ENCODE measurements at places on chromosomes 2 and 18. TPM values are rescaled to one million over a fixed set of nuclear protein-coding genes. Genes with fewer than 3 reads are reported as not detected.

DNA sequence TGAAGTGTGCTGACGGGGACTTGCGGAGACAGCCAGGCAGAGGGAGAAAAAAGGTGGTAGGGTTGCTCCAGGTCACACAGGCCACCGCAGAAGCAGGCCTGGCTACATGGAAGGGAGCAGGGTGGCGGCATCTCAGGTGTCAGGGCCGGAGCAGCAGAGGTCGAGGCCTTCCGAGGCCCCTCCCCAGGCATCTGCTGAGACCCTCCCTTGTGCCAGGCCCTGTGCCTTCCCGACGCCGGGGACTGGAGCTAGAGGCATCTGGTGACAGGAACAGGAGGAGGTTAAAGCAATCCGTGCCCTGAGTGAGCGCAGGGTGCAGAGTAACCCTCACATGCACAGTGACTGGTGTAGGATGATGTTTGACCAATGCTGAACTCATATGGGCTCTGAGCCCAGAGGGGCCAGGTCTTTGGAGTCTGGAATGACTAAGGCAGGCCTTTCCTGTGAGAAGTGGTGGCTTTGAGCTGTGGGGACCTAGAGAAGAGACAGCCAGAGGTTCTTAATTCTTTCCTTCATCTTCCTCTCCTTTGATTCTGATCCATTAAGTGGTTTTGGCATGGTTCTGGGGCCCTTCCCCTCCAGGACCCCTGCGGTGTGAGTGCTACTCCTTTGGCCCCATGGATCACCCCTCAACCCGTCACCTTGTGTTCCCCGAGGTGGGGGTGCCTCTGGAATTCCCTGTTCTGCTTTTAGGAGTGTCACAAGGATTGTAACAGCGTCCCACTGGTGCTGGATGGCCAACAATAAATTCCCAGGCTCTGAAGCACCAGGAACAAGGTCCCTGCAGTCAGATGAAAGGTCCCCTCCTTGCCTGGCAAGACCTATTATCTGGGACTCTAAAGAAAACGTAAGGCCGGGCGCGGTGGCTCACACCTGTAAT lies 72.1 kb downstream of the KLHL29 start:
- DNase-seq = no peak

Gene CRYGD
- total RNA-seq = not detected

DNA sequence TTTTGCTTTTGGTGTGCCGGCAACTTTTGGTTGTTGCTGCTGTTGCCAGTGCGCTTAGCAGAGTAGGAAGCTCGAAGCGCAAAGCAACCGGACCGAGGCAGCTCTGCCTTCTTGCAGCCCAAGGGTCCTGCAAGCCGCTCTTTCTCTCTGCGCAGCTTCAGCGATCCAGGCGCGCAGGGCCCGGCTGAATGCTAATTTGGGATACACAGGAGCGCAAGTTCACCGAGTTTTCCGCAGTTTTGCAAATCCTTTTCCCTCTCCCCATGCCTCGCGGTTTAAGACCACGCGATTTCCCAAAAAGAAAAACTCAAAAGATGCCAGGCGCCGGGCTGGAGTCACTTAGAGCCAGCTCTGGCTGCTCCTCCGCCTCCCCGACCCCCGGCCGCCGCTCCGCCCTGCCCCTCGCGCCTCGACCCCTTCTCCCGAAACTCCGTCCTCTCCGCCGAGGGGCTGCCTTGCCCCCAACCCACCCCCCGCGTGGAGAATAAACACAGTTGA lies 13.5 kb upstream of the SIX3 start:
- DNase-seq = no peak

Gene LYPD1
- total RNA-seq = 1.2 TPM

GRCh38 chr18:26206488-26206887 lies 19.8 kb upstream of the TAF4B start:
- no peak for DNase-seq

DNA sequence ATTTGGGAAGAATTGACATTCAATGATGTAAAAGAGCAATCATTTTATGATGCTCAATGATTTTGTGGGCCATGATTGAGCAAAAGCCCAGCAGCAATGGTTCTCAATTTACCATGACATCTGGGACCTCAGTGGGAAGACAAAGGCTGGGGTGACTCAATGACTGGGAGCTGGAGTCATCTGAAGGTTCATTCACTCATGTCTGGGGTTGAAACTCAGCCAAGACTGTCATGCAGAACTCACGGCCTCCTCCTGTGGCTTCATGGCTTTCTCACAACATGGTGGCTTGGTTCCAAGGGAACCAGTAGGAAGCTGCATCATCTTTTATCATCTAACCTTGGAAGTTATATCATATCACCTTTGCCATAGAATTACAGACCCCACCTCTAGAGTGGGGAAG lies 45.1 kb upstream of the CD226 start:
- DNase-seq = no peak

DNA sequence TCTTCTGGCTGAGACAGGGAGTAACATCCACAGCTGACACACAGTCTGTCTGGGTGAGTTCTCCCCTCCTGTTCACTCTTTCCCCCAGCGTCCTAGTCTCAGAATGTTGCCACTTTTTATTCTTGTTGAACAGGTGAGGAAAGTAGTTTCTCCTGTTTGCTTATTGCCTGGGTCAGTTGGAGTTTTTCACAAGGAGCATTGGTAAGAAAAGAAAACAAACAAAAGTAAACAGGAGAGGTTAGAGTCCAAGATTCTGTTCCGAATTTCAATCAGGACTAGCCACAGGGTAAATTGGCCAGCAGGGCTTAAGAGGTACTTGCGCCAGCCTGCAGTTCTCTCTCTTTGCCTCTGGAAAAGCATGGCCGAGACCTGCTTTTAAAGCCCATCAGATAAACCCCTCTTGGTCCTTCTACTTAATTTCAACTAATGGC lies 255.0 kb upstream of the EPAS1 start:
- no peak for DNase-seq

Gene GNAL
- total RNA-seq = 4.3 TPM

DNA sequence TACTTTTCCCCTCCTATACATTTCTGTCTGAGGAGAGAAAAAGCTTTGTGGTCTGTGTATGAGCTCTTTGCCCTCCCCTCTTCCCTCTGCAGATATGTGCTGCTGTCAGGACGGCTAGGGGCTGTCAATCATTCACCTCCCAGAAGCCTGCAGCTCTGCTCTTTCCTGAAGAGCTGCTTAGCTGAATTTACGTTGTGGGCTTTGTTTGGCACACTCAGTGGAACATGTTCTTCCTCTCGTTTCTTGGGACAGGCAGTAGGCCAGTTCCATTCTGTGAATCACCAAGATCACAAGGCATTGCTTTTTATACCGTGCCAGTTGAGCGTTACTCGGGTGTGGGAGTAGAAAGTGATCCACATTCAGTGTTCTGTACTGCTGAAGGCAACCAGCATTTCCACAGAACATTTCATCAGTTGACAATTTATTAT lies 136.7 kb downstream of the LAMA3 start:
- DNase-seq = no peak

DNA sequence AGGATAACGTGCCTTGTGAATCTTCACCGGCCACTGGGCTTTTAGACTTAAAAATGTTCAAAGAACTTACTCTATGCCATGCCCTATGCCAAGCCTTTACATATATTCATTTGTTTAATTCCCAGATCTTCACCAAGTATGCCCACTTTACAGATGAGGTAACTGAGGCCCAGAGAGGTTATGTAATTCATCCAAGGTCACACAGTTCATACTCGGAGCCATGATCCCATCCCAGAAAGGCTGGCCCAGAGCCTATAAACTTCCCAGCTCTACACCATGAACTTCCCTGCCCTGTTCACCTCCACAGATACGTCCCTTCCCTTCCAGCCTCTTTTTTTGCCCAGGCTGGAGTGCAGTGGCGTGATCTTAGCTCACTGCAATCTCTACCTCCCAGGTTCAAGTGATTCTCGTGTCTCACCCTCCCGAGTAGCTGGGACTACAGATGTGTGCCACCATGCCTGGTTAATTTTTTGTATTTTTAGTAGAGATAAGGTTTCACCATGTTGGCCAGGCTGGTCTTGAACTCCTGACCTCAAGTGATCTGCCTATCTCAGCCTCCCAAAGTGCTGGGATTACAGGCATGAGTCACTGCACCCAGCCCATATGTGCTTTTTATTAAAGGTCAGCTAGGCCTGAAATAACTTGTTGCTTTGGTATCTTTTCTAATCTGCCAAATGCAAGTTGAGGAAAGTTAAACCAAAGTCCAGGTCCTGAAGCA lies 44.1 kb downstream of the MTHFD2 start:
- no peak for DNase-seq

DNA sequence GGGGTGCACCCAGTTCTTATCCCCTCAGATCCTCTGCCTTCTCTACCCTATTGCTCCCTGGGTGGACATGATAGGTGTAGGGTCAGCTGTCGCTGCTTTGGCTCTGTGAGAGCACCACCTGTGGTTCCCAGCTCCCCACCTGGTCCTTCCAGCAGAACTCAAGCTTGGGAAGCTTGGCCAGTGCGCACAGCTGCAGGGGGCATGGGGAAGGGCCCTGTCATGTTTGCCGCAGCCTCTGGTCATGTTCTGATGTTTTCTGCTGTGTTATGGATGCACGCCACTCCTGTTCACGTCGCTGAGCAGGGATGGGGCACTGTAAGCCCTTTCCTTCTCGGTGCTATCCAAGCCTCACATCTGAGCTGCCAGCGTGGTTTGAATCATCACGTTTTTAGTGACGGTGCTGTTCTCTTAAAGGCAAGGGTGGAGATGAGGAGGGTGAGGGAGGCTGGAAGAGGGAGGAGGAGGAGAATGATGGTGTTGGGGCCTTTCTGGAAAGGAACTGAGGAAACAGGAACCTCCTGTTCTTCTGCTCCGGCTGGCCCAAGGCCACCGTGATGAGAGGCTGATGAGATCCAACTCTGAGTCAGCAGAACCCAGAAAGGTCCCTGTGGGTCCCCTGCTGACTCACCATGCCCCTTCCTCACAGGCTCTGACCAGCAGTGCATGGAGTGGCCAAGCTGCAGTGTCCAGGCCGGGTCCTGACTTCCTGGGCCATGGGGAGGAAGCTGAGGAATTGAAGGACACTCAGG lies 78.0 kb downstream of the LIPG start:
- DNase-seq = no peak

- no peak for DNase-seq
Measured at GRCh38 chr18:40037356-40037755, 1917.7 kb upstream of the PIK3C3 start.

Gene FOXD4L1
- 0.78 TPM for total RNA-seq

Gene RAB31
- 137 TPM for total RNA-seq

DNA sequence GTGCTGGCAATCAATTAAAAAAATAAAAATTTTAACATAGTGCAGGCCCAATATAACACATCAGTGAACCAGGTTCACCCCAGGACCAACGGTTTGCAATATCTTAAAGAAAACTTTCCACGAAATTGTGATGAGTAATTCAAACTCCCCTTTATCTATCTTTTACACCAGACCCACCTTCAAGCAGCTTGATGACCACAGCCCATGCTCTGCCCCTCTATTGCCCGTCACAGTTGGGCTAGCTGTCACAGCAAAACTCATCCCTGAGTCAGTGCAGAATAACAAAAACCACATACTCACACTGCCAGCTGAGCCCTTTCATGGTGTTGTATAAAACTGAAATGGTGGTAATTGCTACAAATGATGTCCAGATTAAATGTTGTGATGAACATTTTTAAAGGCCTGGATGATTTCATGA lies 112.5 kb upstream of the CREB1 start:
- DNase-seq = no peak

- no peak for DNase-seq
Measured at GRCh38 chr2:171459498-171459897, 25.5 kb downstream of the DCAF17 start.

Gene ZNF892
- total RNA-seq = 3.8 TPM

GRCh38 chr2:218031771-218032257 lies 29.0 kb upstream of the TNS1 start:
- DNase-seq = no peak

- DNase-seq = no peak
Measured at GRCh38 chr2:142112757-142113221, 18.0 kb downstream of the LRP1B start.

DNA sequence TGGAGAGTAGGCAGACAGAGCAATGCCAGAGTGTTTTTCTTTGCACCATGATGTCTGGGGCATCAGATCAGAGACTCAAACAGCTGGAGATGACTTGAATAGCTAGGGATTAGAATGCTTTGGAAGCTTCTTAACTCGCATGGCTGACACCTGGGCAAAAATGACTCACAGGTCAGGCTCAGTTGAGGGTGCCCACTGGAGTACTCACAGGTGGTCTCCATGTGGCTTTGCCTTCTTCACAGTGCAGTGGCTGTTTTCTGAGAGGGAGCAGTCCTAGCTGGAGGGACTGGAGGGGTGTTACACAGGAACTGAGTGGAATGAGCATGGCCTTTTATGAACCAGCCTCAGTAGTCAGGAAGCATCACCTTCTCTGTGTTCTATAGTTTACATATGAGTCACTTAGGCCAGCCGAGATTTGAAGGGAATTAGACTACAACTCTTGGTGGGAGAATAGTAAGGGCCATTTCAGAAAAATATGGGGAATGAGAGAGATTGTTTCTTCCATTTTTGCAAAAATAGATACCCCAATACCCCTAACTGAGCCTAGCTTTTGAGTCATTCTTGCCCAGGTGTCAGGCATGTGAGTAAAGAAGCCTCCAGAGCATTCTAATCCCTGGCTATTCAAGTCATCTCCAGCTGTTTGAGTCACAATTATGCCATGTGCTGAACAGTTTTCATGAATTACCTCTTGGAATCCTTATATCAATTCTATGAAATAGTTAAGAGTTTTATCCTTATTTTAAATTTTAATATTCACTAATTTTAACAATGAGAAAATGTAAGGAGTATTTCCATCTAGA lies 7.1 kb upstream of the PPP1R1C start:
- DNase-seq = no peak

- DNase-seq = no peak
Measured at GRCh38 chr2:131036269-131036668, 57.0 kb downstream of the FAM168B start.

DNA sequence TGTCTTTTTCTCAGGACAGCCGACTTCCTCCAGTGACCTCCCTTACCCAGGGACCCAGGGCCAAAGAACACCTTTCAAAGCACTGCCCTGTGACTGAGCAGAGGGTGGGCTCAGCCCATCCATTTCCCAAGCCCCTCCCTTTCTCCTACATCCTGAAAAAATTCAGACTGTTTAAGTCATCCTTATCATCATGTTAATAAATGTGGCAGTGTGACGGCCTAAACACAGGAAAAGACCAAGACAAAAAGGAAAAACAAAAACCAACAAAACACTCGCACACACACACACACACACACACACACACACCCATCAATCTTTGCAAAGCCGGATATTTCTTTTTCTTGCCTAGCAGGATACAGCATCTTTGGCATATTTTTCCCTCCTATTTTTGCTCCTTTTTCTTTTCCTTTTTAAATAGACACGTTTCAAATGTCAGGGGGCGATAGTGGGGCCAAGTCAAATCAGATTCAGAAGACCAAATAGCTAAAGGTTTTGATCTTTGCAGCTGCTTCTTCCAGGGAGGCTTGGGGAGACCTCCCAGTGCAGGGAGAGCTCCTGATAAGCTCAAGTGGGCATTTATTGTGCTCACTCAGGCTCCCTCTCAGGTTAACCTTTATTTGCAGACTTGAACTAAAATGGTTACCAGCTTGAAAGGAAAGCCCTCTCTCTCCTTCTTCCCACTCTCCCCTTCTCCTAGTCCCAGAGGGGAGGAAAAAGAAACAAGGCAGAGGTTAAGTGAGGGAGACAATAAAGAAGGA lies 39.5 kb upstream of the NRP2 start:
- DNase-seq = no peak

All from upper lobe of right lung (tissue), 1 donor.